ENCODE measurements at places on chromosomes 4 and X.

- DNase-seq: peak; percentile 31
- no peak overlapping the region for H3K27ac ChIP-seq
Measured at GRCh38 chr4:24781999-24782745, 13.2 kb upstream of the SOD3 start.

GRCh38 chr4:116332508-116332907 is 752.9 kb downstream of the TRAM1L1 start:
- no peaks in the 10 kb centered on the region for H3K4me1 ChIP-seq
- DNase-seq: no peak
- H3K4me3 ChIP-seq: no peak overlapping the region

- H3K27ac ChIP-seq: no peak overlapping the region
- peaks cover 3% of the 10 kb centered on the region for H3K4me1 ChIP-seq
- no peaks in the 10 kb centered on the region for H3K36me3 ChIP-seq
- no peak for DNase-seq
- H3K4me3 ChIP-seq: no peak overlapping the region
Measured at GRCh38 chrX:118965395-118965794, 9.0 kb upstream of the LONRF3 start.

DNA sequence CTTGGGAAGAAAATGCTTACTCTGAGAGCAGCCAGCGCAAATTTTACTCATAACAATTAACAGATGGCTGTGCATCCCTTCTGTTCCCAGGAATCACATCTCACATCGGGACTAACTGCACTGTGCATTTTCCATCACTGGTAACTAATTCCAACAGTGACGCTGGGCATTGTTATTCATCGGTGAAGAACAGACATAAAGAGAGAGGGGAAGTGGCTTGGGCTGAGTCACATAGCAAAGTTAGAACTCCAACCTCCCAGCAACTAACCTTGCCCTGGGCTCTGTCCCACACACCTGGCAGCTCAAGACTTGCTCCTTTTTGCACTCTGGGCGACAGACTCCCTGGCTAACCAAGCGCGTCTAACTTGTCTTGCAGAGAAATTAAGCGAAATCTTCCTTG is 6.4 kb upstream of the LONRF3 start:
- no peak overlapping the region for H3K4me3 ChIP-seq
- H3K27me3 ChIP-seq: peaks cover 18% of the 10 kb centered on the region
- H3K36me3 ChIP-seq: no peaks in the 10 kb centered on the region
- peaks cover 3% of the 10 kb centered on the region for H3K4me1 ChIP-seq
- H3K27ac ChIP-seq: no peak overlapping the region
- no peak for DNase-seq

GRCh38 chr4:78155616-78156105 is 98.5 kb downstream of the FRAS1 start:
- no peak overlapping the region for H3K4me3 ChIP-seq
- no peaks in the 10 kb centered on the region for H3K27me3 ChIP-seq

- H3K36me3 ChIP-seq: no peaks in the 10 kb centered on the region
- no peak for DNase-seq
- H3K27ac ChIP-seq: no peak overlapping the region
- H3K4me3 ChIP-seq: no peak overlapping the region
Measured at GRCh38 chrX:125203737-125204578, 115.7 kb upstream of the TEX13C start.

- DNase-seq: no peak
- H3K27me3 ChIP-seq: peaks cover 8% of the 10 kb centered on the region
- H3K4me3 ChIP-seq: no peak overlapping the region
- H3K4me1 ChIP-seq: no peaks in the 10 kb centered on the region
- no peak overlapping the region for H3K27ac ChIP-seq
Measured at GRCh38 chr4:129143359-129143758, 47.4 kb downstream of the C4orf33 start.

DNA sequence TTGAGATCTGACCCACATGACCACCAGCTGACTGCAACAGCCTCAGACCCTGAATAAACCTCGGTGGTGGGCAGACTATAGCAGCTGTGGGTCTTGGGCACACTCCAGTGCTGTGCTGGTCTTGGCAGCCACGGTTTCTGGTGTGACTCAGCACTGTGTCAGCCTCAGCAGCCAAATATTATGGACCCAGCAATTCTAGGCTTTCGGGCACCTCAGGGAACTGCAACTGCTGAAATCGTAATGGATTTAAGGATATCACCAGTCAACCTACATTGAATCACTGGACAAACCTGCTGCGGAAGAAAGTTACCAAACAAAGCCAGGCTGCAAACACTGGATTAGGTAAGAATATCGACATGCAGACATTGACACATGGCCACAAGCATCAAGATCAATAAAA is 10.5 kb upstream of the UBE2NL start:
- H3K36me3 ChIP-seq: no peaks in the 10 kb centered on the region
- no peaks in the 10 kb centered on the region for H3K27me3 ChIP-seq
- no peak overlapping the region for H3K27ac ChIP-seq
- H3K4me1 ChIP-seq: no peaks in the 10 kb centered on the region
- no peak for DNase-seq

GRCh38 chrX:153692611-153693156 is 5.0 kb downstream of the SLC6A8 start:
- no peak overlapping the region for H3K4me3 ChIP-seq
- H3K36me3 ChIP-seq: no peaks in the 10 kb centered on the region
- no peaks in the 10 kb centered on the region for H3K4me1 ChIP-seq
- DNase-seq: peak; percentile 48

GRCh38 chr4:121789455-121789854 is 11.7 kb upstream of the EXOSC9 start:
- peak overlapping the region; percentile 88 for H3K27ac ChIP-seq
- DNase-seq: no peak
- no peaks in the 10 kb centered on the region for H3K36me3 ChIP-seq
- no peak overlapping the region for H3K4me3 ChIP-seq
- peaks cover 68% of the 10 kb centered on the region for H3K4me1 ChIP-seq
- no peaks in the 10 kb centered on the region for H3K27me3 ChIP-seq

DNA sequence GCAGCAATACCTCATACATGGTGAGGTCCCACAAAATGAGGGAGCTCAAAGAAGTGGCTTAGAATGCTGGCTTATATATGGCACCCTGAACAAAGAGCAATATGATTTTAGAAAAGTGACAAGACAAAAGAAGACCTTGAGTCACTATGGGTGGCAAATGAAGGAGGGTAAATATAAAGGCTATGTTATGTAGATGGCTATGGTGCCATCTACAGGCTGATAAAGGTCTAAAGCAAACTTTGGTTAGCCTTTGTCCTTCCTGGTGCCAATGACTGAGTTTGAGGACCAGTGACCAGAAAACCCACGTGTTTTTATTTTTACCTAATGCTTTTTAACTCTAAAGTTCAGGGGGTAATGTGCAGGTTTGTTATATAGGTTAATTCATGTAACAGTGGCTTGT is 151.8 kb downstream of the CCNG2 start:
- DNase-seq: peak; percentile 52
- peaks cover 21% of the 10 kb centered on the region for H3K27me3 ChIP-seq
- H3K4me3 ChIP-seq: no peak overlapping the region
- no peak overlapping the region for H3K27ac ChIP-seq
- H3K36me3 ChIP-seq: no peaks in the 10 kb centered on the region

DNA sequence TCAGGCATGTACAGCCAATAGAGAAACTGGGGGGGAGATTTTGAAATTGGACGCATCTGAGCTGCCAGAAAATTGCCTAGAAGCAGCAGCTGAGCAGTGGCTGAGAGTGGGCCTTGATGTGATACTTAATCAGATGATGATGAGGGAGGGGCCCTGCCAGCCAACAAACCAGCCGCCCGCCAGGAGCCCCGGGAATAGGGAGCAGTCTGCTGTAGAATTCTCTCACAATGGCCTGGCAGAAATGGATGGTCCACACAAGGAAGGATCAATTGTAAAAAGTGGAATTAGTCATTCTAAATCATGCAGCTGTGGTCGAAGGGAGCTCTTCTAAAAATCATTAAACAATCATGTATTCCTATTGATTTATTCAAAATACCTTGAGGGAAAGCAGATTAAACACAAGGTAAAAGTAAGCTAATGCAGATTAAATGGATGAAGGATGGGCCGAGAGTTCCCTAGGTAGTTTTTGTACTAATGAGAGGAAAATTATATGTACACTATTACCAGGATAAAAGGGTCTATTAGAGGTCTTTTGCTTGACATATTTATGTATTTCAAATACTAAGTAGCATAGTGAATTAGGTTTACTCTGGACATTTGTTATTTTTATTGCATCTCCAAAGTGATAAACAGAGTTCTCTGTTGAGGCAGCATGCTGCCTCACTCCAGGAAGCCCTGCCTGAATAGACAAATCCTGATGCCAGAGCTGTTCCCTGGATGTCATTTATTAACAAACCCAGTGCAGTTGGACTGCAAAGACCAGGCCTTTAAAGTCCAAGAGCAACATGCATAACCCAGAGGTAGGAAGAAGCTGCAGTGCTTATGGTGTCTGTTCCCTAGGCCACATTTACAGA is 91.3 kb downstream of the NKX6-1 start:
- DNase-seq: no peak
- no peak overlapping the region for H3K4me3 ChIP-seq
- H3K4me1 ChIP-seq: no peaks in the 10 kb centered on the region

DNA sequence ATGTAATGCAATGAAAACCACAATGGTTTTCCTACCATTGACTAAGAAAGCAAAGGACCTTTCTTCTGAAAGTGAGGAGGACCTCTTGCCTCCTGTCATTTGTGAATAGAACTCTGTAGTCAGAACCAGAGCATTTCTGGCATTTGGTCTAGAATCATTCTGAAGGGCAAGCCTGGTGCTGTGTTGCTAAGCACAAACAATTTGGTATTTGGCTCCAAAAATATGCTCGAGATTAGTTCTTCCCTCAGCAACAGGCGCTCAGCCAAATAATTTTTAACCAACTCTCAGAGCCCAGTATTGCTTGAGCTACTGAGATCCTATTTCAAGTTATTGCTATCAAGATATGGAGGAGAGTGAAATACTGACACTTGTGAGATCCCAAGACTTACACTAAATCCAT is 71.0 kb downstream of the SNCA start:
- peak; percentile 25 for DNase-seq
- no peak overlapping the region for H3K4me3 ChIP-seq
- no peaks in the 10 kb centered on the region for H3K4me1 ChIP-seq
- no peaks in the 10 kb centered on the region for H3K27me3 ChIP-seq
- H3K27ac ChIP-seq: peak overlapping the region; percentile 56

DNA sequence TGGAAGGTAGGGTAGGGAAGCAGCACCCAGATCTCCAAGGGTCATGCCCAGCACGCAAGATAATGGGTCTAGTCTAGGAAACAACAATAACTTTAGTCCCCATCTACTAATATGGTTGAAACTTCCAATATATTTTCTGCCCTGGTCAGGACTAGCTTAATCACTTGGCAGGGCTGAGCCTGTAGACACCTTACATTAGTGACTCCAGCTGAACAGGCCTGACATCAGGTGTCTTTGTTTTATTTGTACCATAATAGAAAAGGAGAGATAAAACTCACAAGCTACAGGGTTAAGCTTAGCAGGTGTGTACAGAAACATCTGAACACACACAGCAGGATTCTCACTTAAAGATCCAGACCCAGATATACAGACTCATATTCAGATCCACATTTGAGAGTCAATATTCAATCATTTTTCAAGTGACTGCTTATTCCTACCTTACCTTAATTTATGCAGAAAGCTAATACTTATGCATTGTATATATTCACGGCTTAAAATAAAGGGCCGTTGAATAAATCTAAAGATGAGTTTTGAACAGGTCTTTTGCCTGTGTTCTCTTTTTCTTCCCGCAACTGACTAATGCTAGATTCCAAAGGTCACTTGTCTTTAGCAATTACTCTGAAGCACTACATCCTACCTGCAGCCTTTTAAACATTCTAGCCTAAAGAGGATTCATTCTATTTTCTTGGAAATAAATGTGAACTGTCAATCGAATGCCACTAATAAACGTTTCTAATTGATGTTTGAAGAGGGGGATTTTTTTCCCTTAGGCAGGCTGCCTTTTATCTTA is 745.3 kb downstream of the RPA4 start:
- DNase-seq: no peak
- H3K36me3 ChIP-seq: no peaks in the 10 kb centered on the region
- H3K4me1 ChIP-seq: no peaks in the 10 kb centered on the region
- H3K27me3 ChIP-seq: peaks cover 3% of the 10 kb centered on the region
- no peak overlapping the region for H3K4me3 ChIP-seq
- H3K27ac ChIP-seq: no peak overlapping the region

DNA sequence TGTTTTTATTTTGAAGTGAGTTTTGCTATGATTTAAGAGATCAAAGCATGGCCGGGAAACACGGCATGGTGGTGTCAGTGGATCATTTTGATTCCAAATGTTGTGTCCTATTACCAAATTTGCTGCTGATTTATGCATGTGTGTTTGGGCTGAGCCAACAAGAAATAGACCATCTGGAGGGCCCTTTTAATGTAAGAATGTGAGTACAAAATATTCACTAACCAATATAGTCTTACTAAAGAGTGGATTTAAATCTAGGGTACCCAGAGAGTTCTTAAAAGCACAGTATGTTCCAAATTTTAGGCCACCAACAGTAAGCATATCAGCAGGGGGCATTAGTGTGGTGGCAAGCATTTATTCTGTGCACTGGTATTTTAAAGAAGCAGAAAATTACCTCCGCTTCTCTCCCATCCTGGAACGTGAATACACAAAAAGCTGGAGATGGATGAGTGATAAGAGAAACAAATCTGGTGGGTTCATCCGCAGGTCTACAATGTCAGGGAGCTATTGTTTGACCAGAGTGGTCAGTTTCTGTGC is 444.4 kb upstream of the IGFBP7 start:
- DNase-seq: no peak
- no peaks in the 10 kb centered on the region for H3K36me3 ChIP-seq
- H3K27ac ChIP-seq: no peak overlapping the region
- H3K27me3 ChIP-seq: no peaks in the 10 kb centered on the region
- H3K4me3 ChIP-seq: no peak overlapping the region

DNA sequence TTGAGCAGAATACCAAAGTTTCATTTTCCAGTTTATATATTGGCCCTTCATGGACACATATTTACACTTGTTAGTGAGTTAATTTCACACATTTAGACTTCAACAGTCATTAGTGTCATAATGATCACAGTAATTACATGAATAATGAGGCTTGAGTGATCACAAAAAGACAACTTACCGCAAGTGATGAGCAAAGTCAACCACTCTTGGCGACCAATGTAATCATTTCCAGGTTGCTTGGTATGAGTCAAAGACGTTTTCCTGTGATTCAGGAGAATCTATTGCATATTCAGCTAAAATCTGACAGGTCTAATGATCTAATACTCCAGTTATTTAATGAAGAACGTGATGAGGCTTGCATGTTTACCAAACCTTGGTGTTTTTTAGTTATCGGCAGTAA is 407.9 kb upstream of the TENM3 start:
- H3K4me1 ChIP-seq: no peaks in the 10 kb centered on the region
- no peaks in the 10 kb centered on the region for H3K36me3 ChIP-seq
- DNase-seq: no peak
- H3K27ac ChIP-seq: no peak overlapping the region
